Stimulated activated CD8-positive, alpha-beta memory T cell treated with anti-CD3 and anti-CD28 coated beads, Interleukin-2, amount 100 ng/mL, for 48 hours (primary cell): ENCODE measurements at places on chromosomes 13 and 19.

DNA sequence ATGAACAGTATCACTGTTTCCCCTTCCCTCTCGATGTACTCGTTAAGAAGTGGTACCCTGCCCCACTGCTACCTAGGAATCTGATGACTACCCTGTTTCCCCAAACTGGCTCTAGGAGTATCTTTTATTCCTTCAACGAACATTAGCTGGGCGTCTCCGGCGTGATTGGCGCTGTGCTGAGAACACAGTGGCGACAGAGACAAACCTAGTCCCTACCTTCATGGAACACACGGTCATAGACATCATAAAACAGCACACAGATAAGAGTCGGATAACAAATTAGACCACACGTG, 730 bp downstream of the SYMPK start:
- no peak for DNase-seq

DNA sequence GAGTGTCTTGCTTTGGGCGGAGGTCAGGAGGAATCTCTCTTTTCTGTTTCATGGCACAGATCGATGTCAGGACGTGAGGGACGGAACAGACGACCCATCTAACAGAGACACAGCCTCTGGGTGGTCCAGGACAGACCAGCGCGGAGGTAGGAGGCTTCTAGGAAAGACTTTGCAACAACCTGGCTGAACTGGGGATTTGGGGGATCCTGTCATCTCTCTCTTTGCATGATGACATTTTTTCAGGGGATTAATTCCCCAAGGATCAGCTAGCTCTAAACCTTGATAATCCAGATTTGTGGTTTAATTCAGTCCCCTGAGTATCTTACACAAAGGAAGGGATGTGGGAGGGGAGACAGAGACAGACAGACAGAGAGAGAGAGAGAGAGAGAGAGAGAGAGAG, 14.4 kb downstream of the CABP5 start:
- no peak for DNase-seq

GRCh38 chr13:40381935-40382764, 284.3 kb downstream of the FOXO1 start:
- no peak for DNase-seq

- no peak for DNase-seq
Observed at GRCh38 chr13:108682714-108683113, 53.3 kb downstream of the MYO16 start.

- no peak for DNase-seq
Observed at GRCh38 chr13:30308548-30308947, 1.2 kb upstream of the KATNAL1 start.

- DNase-seq, result no peak
Observed at GRCh38 chr13:49652355-49653305, 24.3 kb downstream of the ARL11 start.

- DNase-seq, result no peak
Observed at GRCh38 chr13:20411638-20412342, 113.9 kb downstream of the CRYL1 start.

- peak; percentile 93 for DNase-seq
Observed at GRCh38 chr19:18290302-18291018, 9.0 kb upstream of the JUND start.

- no peak for DNase-seq
Observed at GRCh38 chr13:40599124-40599523, 67.3 kb downstream of the FOXO1 start.

DNA sequence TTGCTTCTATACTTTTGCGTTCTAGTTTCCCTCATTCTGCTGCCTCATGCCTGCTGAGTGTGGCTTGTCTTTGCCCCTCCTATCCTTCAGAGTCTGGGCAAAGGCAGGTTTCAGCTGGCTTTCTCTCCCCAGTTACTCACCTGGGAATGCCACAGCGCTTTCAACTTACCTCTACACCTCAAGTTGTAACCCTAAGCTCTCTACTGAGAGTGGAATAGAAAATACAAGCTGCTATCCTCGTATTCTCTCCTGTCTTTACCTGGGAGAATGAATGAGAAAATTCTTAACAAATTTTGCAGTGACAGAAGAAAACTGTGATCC, 316.3 kb upstream of the KLF12 start:
- no peak for DNase-seq

GRCh38 chr13:48410199-48410598, 2.7 kb downstream of the LPAR6 start:
- no peak for DNase-seq

- DNase-seq, result no peak
Observed at GRCh38 chr13:27991881-27992280, 3.4 kb upstream of the URAD start.

- no peak for DNase-seq
Observed at GRCh38 chr19:4754248-4754647, 30.6 kb upstream of the DPP9 start.

DNA sequence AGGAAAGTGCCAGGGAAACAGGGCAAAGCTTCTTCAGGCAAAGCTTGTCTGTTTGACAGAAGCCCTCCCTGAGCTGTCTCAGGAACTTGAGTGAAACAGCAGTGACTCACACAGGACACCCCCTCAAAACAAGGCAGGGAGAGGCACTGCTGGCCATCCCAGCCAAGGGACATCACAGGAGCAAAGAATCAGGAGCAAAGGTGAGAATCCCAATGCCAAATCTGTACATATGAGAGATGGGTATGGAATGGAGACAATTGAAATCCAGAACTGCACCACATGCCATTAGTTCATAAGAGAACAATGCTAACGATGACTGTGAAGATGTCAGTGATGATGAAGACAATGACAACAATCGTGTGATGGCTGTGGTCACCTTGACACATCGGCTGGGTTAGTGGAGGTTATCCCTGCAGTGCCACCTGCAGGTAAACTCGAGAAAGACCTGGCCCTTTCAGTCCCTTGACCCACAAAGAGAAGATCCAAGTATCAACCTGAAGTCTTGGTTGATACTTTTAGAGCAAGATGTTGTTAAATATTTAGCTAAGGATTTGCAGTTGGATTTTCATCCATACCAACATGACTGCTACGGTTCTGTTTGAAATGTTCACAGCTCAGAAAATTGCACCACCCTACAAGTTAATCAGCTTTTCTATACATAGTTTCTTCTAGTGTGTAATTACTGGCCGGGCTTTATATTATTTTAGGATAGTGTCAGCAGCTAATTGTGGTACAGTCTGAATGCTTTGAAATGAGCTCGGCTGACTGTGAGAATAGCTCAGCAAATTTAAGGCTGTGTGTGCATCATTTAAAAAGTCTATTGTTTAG, 42.0 kb upstream of the IPO5 start:
- DNase-seq, result no peak

GRCh38 chr19:31402529-31403316, 53.5 kb upstream of the TSHZ3 start:
- DNase-seq, result no peak

DNA sequence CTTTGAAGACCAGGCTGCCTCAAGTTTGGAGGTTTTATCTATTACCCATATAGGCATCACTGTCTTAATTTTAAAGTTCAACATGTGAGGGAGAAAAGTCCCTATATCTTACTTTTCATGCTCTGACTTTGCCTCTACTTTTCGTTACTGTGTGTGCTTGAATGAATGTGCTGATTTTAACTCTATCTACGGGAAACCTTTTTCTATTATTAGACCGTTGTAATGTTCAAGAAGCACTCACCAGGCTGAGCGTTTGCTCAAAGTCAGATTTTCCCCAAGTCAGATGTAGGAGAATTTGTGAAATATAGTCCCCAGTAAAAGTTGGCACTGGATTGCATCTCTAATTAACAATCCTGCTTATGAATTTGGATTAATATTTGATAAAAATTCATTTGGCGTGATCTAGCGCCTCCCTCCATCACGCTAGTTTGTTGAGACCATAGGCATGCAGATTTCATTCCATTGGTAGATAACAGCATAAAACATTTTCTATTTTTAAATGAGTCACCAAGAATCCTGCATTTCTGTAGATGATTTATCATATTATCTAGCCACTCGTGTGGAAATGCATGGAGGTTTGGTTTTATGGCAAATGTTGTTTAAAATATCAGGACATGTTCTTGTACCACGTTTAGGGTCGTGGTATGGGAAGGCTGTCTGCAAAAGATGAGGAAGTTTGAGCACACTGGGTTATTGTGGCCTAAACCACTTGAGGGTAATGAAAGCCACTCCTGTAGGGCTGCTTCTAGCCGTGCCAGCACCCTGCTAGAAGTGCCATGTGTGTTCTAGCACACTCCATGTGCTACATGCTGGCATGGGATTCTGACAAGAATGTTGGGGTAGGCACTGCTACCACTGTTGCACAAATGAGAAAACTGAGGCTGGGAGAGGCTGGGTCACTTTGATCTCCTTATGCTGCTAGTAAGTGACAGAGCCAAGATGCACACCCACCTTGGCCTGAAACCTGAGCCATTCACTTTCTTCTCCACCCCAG, 179.4 kb downstream of the FGF9 start:
- no peak for DNase-seq

DNA sequence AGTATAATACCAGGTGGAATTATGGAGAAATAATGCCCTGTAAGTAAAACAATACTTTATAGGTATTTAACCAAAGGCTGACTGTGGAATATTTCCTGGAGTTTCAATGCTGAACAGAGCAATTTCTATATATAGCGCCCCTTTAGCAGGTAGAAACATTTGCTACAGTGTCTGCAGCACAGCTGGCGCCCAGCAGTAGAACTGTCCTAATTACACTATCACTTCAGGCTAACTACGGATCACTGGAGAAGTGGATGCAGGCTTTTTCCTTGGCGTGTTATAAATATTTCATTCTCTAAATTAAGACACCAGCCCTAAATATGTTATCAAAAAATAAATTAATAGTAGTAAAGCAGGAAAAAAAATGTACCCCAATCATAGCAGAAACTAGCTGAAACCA, 3.1 kb downstream of the SHISA2 start:
- no peak for DNase-seq

DNA sequence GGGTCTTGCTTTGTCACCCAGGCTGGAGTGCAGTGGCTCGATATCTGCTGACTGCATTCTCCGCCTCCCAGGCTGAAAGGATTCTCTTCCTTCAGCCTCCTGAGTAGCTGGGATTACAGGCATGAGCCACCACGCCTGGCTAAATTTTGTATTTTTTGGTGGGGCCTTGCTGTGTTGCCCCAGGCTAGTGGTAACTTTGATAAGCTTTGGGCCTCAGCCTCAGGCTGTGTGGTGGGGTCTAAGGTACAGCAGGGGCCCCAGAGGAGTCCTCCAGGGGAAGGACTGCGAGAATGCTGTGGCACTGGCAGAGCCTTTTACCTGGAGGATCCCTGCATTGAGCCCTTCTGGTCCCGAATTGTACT, 7.2 kb downstream of the DOT1L start:
- DNase-seq, result no peak

DNA sequence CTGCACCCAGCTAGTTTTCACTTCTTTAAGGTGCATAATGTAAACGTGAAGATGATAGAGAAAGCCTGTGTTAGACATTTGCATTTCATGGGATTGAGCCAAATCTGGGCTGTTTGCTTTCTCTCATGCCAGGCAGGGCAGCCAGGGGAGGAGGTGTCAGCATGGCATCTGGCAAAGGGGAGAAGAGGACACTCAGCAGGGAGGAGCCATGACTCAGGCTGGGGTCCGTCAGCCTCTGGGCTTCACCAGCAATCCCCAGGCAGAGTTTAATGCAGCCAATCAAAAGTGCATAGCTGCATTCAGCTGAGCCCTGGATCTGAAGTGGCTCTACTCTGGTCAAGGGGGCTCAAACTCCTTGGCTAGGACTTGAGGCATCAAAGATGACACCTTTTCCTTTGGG, 23.5 kb downstream of the EBPL start:
- DNase-seq, result no peak

DNA sequence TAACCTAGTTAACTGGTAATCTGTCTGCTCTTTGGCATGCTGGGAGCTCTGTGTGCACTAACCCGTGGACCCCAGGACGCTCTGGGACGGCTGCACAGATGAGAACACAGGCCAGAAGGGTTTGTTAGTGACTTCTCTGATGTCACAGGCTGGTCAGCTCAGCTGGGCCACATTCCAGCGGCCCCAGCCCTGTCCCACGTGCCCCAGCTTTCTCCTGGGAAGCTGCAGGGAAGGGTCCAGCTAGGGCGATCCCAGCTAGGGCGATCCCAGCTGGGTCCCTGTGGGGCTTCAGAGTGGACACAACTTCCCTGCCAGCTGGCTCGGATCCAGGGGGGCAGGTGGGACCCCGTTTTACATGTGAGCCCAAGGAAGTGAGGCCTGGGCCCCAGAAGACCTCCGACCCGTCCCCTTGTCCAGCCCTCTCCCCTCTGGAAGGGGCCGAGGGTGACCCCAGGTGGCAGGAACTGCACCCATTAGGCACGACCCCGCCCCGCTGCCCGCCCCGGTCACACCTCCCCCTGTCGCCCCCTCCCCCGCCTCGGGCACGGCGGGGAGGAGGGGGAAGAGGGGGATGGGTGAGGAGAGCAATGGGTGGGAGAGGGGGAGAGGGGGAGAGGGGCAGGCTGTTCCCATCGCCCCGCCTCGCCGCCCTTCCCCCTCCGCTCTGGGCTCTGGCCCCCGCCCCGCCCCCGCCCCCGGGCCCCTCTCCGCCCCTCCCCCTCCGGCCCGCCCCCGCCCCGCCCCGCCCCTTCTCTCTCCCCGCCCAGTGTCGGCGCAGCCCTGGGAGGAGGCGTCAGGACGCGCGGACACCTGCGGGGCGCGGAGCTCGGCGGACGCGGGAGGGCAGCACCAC, 75.2 kb upstream of the MCF2L start:
- DNase-seq, result no peak

DNA sequence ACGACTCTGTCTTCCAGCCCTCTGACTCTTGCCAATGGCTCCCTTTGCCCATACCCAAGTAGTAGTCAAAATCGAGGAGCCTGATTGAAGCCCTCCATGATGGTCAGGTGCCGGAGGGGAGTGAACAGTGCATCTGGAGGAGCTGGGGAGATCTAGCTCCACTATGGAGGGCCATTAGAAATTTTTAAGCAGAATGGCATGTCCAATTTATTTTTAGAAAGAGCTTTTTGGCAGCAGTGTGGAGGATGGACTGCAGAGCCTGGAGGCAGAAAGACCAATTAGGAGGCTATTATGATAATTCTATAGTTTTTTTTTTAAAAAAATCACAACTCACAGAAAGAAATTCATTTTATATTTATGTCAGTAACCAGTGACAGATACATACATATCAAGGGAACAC, 92.7 kb upstream of the SLC7A1 start:
- DNase-seq, result no peak

DNA sequence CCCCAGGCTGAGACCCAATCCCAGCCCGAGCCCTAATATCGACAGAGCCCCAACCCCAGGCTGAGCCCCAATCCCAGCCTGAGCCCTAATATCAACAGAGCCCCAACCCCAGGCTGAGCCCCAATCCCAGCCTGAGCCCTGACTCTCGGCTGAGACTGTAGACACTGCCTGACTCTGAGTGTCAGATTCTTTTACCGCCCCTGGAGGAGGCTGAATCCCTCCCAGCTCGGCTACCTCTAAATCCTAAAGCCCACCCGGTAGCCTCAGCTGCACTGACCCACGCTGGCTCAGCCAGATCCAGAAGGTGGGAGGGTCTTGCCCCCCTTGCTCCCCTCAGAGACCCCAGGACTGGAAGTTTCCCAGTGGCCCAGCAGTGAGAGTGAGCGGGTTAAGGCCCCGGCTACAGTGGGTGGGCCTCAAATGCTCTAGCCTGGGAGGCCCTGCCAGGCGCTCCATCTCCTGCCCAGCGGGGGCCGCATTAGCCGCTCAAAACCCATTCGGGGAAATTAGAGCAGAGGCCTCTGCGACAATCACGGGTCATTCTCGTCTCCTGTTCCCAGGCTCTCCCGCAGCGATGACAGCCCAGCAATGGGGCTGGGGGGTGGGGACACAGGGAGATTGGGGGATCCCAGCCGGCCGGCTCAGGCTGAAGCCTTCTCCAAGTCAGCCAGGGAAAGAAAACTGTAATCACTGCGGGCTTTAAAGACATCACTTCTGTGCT, 43.8 kb downstream of the ZNRF4 start:
- no peak for DNase-seq

- DNase-seq, result peak; percentile 42
Observed at GRCh38 chr19:41226053-41226873, 7.2 kb downstream of the AXL start.

GRCh38 chr13:112210371-112210770, 143.4 kb downstream of the SOX1 start:
- no peak for DNase-seq
